Fibroblast of gingiva (primary cell): ENCODE measurements at places on chromosomes 16 and 17.
A peak's percentile ranks its signal among the peaks of the same experiment; 100 is the strongest.

GRCh38 chr17:29041091-29041490 lies 1.9 kb upstream of the PIPOX start:
- DNase-seq, result no peak

DNA sequence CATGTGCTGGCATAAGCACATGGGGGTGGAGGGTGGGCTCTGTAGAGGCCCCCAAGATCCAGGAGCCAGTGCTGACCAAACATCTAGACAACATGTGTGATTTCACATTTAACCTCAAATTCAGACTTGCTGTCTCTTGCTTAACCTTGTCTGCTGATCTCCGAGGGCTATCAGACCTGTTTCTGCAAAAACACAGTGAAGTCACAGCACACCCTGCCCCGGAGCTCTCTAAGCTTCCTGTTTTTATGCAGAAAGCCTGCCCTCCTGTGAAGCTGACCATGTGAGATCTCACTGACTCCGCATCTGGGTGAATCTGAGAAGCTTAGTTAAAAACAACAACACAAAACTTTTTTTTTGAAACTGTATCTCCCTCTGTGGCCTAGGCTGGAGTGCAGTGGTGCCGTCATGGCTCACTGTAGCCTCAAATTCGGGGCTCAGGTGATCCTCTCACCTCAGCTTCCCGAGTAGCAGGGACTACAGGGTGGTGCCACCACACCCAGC lies 6.6 kb upstream of the DPEP2 start:
- DNase-seq, result no peak

GRCh38 chr16:12530302-12530701 lies 273.4 kb downstream of the CPPED1 start:
- no peak for DNase-seq

GRCh38 chr17:35164716-35165115 lies 17.1 kb downstream of the UNC45B start:
- DNase-seq, result no peak

- DNase-seq, result no peak
Measured at GRCh38 chr16:4244254-4245076, 2.6 kb upstream of the SRL start.

DNA sequence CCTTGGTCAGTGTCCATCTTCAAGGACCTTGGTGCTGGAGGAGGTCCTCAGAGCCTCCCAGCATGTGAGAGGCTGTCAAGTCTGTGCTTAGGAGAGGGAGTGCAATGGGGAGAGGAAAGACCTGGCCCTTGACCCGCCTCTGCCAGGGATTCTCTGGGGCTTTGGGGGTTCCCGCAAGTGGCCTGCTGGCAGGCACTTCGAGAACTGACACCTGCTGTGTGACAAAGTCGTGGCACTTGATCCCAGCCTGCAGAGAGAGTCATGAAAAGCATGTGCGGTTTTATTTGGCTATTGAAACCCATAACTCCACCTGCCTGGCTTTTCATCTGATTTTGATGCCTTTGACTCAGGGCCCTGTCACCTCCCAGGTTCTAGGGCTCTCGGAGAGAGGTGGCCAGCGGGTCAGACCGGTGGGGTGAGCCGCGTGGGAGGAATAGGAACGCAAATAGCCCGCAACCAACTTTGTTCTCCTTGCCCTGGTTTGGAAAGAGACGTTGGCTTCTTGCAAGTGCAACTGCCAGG lies 42.8 kb upstream of the GSE1 start:
- DNase-seq, result no peak

- DNase-seq, result no peak
Measured at GRCh38 chr17:68185820-68186219, 62.0 kb upstream of the AMZ2 start.

DNA sequence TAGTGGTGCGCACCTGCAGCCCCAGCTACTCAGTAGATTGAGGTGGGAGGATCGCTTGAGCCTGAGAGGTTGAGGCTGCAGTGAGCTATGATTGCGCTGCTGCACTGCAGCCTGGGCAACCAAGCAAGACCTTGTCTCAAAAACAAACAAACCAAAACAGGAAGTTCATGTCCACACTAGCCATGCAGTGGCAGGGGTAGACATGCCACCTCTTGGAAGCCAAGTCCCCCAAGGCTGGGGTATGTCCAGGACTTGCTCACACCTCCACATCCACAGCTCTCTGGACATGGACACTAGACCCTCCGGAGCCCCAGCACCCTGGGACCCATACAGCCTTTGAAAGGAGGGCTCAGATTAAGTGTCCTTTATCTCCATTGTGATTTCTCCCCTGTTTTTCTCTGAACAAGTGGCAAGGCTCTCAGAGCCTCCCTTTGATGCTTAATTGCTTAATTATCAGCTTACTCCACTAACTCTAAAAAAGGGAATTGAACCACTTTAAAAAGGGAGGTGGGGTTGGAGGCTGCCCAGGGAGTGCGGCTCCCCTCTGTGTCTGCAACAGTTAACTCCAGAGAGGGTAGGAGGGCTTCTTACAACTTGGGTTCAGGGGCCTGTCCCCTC lies 424.6 kb upstream of the C16orf82 start:
- DNase-seq, result no peak

GRCh38 chr16:57341441-57342303 lies 16.9 kb upstream of the CCL22 start:
- DNase-seq, result peak; percentile 97

- peak; percentile 41 for DNase-seq
Measured at GRCh38 chr16:4385066-4385788, 13.6 kb downstream of the VASN start.

GRCh38 chr17:62388856-62389255 lies 8.5 kb downstream of the EFCAB3 start:
- DNase-seq, result no peak

GRCh38 chr16:9447195-9447551 lies 355.7 kb downstream of the HAPSTR1 start:
- no peak for DNase-seq

- DNase-seq, result no peak
Measured at GRCh38 chr16:52494145-52494544, 52.8 kb downstream of the TOX3 start.

- DNase-seq, result no peak
Measured at GRCh38 chr16:19804538-19805323, 79.9 kb downstream of the GPRC5B start.

DNA sequence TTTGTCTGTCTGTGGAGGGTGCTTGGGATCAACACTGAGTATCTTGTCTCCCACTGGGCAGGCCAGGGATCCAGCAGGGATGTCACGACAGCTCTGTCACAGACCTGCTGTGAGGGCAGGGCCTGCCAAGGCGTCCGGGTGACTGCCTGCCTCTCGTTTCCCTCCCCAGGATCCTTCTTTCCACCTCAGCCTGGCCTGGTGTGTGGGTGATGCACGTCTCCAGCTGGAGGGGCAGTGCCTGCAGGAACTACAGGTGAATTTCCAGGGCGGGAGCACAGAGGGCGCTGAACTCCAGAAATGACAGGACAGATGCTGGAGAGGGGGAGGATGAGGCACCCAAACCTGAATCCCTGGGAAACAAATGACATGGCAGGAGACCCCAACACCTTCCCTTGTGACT lies 6.8 kb upstream of the MMP15 start:
- no peak for DNase-seq

DNA sequence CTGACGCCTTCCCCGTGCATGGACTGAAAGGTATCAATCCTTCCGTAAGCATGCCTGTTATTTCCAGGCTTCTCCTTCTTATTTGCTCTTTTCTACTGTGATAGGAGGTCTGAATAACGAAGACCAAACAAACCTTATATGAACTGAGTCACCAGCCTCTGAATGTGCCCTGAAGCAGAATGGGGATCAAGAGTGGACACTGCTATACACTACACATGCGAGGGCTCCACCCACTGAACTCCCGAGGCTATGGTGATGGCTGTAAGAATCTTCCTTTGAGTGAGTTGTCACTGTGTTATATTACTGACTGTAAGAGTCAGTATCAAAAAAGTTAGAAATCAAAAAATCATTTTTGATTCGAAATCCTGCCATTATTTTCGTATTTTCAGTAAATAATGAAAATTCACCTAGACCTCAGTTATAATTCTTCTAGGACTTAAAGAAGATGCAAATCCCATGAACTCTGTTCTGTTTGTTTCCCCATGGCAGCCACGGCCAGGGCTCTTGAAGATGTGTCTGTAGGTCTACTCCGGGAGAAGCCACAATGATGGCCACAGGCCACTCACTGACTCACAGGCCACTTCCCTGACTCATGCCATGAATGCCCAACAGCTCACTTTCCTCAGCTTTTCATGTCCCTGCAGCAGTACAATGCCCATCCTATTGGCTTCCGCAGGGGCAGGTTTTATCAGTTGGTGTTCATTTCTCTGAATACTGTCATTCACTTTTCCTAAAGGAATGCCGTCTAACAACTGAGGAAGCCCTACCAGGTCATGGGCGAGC lies 54.7 kb downstream of the ZZEF1 start:
- peak; percentile 25 for DNase-seq

- peak; percentile 88 for DNase-seq
Measured at GRCh38 chr16:84823484-84823883, 3.7 kb downstream of the CRISPLD2 start.

- no peak for DNase-seq
Measured at GRCh38 chr16:65105171-65105570, 16.7 kb downstream of the CDH11 start.

DNA sequence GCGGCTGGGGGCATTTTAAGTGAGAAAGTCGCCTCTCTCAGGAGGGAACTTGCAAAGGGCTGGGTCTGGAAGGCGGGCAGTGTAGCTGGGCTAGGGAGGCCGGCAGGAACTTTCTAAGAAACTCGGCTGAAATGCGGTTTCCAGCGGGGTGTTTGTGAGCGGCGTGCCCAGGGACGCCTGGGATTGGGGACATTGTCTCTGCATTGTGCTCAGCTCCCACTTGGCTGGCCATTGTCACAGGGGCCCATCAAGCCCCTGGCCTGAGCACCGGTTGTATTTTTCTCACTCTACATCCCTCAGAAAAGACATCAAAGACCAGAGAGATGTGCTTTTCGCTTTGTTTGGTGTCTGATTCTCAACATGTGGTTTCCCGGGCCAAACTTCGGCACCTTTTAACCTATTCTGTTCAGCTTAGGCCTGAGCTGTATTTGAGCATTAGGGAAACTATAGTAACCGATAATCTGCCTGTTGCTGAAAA lies 291.1 kb upstream of the IRX3 start:
- no peak for DNase-seq

- peak; percentile 60 for DNase-seq
Measured at GRCh38 chr16:57899771-57900661, 70.9 kb downstream of the CNGB1 start.

DNA sequence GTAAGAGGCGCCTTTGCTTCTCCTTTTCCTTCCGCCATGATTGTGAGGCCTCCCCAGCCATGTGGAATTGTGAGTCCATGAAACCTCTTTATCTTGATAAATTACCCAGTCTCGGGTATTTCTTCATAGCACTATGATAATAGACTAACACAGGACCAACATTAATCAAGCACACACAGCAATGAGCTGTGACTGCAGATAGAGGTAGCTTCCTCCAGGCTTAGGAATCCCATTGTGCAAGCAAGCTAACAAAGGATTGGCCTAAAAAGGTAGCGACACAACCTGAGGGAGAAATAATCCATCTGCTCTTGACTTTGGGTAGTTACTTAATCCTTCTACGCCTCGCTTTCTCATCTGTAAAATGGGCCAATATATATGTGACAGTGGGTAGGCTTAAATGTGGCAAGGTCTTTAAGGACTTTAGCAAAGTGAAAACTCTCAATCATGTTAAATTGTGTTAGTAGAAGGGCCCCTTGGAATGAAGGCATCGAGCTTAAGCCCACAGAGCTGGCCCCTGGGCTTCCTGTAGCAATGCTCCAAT lies 393.6 kb downstream of the SOX9 start:
- DNase-seq, result no peak

DNA sequence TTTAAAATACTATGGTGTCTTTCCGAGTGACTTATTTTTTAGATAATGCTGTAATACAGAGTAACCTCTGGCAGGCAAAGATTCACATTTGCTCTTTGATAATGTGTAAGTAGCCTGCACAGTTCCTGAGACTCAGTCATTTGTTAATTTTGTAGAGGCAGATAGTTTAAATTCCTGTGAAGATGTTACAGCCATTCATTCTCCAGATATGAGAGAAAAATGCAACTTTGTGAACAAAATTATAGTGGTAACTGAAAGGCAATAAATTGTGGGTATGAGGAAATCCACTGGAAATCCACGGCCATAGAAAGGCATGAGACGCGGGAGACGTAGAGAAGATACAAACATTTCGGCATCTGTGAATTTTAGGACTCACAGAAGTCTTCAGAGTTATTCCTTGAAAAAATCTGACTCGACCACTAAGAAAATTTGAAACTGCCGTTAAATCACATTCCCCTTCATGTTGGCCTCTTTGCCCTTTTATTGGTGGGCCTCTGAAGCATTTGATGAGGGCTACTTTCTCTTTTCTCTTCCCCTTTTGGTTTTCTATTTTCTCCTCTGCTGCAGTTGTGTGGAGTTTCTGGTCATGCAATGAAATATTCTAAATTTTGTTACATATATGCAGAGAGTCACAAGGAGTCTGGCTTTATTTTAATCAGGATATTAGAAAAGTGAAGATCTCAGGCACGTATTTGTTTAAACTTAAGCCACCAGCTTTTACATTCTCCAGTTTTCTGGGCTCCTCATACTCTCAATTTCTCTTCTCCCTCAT lies 18.8 kb downstream of the HS3ST3A1 start:
- no peak for DNase-seq

DNA sequence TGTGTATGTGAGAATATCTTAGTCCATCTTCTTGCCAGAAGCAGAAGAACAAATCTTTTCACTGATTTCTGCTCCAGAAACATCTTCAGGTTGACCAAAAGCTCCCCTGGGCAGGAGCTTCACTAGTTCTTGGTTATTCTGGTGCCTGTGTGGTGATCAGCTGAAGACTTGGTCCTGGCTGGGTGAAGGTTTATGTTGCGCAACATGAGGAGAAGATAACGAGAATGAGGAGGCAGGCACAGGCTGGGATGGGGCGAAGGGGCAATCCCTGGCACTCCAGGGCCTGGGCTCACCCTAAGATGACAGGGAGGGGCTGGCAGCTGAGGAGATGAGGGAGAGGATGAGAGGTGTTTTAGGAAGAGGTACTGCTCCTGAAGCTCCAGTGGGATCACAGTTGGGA lies 232.0 kb downstream of the NTN1 start:
- no peak for DNase-seq

- DNase-seq, result peak; percentile 39
Measured at GRCh38 chr17:60102632-60103096, 23.9 kb upstream of the HEATR6 start.

DNA sequence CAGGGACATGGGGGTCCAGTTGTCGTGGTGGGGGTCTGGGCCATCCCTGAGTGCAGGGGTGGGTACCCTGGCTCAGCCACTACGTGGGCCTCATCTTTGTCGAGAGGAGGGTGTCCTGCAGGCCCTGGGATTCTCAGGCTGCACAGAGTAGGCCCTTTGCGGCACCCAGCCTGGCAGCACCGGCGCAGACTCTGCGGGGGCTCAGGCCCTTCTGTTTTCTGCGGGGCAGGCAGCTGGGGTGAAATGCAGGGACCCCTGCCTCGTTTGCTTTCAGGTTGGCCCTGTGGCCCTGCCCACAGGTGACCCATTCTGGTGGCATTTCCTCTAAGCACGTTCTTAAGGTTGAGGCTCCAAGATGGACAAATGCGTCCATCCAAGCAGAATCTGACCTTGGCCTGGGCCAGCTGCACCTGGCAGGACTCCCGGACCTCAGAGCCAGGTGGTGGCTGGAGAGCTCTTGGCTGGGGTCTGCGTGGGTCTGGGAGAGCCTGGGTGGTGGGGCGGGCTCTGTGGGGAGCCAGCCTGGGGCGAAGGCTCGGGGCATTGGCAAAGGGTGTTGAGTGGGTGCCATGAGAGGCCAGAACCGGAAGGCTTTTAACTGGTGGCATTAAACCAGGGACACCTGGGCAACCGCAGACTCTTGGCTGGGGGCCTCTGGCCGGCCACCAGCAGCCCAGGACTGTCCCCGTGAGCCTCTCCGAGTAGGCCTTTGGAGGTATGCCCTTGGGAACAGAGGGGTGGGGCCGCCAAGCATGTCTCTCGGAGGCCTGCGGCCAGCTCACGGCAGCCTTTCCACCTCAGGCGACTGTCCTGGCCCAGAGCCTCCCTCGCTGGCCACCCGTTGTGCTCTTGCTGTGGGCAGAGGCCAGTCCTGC lies 16.9 kb downstream of the PRSS27 start:
- DNase-seq, result no peak
